CD8-positive, alpha-beta memory T cell (primary cell): ENCODE measurements at places on chromosomes 7 and 10. TPM values are rescaled to one million over a fixed set of nuclear protein-coding genes. Genes with fewer than 3 reads are reported as not detected.

DNA sequence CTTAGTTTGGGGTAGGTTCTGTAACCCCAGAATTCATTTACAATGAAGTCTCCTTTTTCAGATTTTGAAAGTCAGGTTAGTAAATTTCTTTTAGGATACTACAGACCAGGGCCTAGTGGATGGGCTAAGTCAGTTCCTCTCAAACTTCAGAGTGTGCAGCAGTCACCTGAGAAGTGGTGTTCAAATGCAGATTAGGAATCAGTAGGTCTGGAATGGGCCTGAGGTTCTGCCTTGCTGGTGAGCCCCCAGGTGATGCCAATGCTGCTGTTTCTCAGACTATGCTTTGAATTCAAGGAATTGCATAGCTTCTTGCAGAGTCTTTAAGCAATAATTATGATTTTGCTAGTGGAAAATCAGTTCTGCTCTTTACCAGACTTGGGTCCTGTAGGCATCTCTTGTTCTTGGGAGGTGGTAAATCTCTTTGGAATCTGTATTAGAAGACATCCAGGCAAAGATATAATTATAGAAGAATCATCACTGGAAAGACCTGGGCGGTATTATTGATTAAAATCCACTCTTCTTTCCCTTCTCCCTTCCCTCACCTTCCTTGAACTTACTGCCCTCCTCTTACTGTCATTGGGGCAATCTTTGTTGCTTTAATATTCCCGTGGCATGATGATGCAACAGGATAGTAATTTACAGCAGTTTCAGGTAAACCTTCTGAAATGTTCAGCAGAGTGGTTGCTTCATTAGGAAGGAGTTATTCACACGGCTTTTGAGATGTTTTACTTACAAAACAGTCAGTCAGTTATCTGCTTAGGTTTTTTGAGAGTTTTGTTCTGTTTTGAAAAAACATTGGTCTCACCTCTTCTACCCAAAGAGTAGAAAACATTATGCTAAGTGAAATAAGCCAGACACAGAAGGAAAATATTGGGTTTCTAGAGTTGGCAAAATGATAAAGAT lies 87.2 kb downstream of the NRF1 start:
- DNase-seq, result no peak

DNA sequence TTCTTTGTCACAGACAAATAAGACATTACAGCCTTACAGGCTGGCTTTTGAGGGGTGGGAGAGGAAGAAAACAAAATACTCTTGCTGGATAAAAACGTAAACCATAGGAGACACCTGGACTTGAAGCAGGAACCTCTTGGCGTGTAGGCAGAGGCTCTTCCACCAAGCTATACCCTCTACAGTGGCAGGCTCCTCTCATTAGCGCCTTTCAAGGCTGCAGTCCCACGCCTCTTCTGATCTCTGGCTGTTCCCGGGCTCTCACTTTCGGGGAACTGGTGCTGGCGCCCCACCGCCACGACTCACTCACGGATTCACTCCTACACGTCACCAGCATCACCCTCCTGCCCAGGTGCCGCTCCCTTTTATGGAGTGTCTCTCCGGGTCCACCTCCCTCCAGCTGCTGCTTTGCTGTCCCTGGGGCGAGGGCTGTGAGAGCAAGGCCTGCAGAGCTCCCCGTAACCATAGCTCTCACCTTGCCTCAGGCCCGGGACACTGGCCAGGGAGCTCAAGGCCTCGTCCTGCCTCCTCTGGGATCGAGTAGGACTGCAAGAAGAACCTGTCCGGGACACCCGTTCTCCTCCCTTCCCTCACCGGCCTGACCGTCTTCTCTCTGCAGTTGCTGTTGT lies 62.6 kb downstream of the ZNF777 start:
- no peak for DNase-seq

DNA sequence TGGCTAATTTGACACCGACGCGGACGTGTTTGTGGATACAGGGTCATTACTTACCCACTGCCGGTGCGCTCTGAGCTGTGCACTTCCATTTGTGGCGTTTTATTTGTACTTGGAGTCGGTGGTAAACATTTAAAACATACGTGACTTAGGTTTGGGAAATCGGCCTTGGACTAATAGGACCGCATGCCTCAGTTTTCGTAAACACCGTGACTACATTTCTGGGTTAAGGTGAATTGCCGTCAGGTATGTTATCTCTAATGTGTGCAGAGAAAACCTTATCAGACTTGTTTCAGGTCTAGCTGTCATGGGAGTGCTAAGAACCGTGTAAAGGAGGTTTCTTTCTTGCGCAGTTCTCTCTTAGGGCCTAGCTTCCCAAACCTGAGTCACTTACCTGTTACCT lies 51.7 kb upstream of the NCF1 start:
- DNase-seq, result no peak

- no peak for DNase-seq
Measured at GRCh38 chr10:80196950-80197315, 8.4 kb downstream of the ANXA11 start.

GRCh38 chr7:36396150-36396549 lies 6.5 kb downstream of the ANLN start:
- no peak for DNase-seq

DNA sequence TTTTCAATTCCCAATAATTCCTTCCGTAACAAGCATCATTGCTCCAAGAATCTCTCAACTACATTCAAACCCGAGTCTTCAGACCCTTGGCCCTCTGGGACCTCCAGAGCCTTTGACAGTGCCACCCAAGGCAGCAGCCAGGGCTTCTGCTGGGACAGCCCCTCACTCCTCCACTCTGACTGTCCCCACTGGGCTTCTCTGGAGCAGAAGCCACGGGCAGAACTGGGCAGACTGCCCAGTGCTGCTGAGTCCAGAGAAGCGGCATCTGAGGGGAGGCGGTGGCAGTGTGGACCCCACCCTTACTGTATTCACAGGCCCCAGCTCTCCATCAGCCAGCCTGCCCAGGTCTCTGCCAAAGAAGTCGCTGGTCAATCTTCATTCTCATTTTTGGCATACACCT lies 8.8 kb downstream of the CYREN start:
- DNase-seq, result no peak

DNA sequence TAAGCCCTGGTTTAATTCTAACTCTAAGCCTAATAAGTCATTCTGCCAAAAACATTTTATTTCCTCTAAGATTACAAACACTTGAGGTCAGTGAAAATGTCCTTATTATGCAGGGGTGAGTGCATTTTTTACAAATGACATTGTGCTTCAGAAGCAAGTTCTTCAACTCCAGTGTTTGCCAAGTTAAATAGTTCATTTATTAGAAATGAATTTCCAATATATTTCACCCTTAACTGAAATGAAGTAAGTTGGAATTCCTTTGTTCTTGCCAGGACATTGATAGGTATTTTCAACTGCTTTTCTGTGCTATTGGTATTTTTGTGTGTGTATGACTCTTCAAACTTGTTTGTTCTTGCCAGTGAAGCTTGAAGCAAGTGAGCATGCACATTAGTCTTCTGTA lies 89.5 kb upstream of the CCDC6 start:
- no peak for DNase-seq

DNA sequence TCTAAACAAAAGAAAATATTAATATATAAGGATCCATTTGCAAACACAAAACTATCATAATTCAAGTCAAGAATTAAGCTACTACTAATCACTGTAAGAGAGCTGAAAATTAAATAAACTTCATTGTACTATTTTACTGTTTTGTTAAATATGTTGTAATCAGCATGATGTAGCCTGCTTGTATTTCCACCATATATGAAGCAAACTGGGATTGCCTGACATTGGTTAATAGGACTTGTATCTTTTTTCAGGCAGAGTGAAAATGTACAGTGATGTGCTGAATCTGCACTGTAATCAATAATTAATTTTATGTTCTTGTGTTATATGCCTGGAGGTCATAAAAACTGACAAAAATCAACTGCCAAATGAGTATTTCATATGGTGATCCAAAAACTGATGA lies 25.4 kb downstream of the TRDMT1 start:
- no peak for DNase-seq

GRCh38 chr7:143234533-143234875 lies 12.7 kb downstream of the TAS2R40 start:
- no peak for DNase-seq

DNA sequence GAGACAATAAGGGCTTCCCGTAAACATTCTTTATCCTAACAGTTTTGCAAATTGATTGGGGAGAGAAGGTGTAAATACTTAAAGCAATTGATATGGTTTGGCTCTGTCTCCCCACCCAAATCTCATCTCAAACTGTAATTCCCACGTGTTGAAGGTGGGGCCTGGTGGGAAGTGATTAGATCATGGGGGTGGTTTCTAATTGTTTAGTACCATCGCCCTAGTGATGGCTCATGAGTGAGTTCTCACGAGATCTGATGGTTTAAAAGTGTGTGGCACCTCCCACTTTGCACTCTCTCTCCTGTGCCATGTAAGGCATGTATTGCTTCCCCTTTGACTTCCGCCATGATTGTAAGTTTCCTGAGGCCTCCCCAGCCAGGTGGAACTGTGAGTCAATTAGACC lies 22.1 kb upstream of the CAPZA2 start:
- DNase-seq, result no peak

DNA sequence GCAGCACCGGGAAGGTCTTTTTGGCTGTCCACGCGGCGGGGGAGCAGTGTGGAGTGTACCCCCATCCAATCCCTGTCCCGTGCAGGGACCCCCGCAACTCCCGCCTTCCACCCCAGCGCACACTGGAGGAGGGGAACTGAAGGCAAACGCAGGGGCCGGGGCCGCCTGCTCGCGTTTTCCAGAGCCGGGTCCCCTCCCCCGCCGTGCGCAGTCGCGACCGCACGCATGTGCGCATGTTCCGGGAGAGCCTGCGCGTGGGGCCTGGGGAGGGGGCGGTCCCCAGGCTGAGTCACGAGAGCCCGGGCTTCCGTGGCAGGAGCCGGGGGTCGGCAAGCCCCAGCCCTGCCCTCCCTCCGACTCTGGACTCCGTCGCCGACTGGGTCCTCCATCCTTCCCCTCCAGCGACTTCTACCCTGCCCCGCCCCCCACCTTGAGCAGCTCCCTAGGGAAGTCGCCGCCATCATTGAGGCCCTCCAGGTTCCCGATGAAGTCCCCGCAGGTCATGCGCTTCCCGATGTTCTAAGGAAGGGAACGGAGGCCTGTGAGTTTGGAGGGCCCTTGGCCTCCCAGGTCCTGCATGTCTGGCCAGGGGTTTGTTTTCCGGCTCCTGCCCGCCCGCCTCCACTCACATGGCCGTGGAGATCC lies 8.0 kb downstream of the PSD start:
- DNase-seq, result peak; percentile 63

GRCh38 chr10:110848106-110848505 lies 23.6 kb upstream of the PDCD4 start:
- DNase-seq, result no peak

DNA sequence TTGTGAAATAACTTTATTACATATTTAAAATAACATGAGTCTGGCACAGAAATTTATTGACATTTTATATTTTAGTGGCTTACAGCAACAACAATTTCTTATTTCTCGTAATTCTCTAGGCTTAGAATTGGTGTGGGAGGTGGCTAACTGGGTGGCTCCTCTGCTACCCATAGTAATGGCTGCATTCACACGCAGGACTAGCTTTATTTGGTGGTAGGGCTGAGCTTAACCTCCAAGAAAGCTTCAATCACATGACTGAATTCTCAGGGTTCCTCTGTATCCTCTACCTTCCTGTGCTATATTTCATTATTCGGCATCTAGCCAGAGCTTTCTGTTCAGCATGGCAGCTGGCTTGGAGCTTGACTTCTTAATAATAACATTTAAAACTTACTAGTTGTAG lies 138.8 kb downstream of the ZWINT start:
- DNase-seq, result no peak

- no peak for DNase-seq
Measured at GRCh38 chr7:57348646-57349269, 101.2 kb upstream of the ZNF716 start.

DNA sequence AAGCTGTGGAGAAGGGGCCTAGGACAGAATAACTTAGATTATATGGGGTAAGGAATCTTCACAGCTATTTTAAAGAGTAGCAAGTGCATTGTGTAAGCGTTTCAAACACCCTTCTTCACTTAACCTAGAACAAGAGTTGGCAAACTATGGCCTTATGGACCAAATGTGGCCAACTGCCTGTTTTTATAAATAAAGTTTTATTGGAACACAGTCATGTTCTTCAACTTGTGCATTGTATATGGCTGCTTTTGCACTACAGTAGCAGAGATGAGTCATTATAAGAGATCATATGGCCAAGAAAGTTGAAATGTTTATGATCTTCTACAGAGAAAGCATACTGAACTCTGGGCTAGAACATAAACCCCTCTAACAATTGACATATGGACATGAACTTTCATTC lies 187.8 kb downstream of the ETV1 start:
- DNase-seq, result no peak

- DNase-seq, result no peak
Measured at GRCh38 chr10:122671355-122671754, 28.3 kb downstream of the C10orf120 start.

GRCh38 chr10:109778993-109779392 lies 144.3 kb downstream of the XPNPEP1 start:
- DNase-seq, result no peak

DNA sequence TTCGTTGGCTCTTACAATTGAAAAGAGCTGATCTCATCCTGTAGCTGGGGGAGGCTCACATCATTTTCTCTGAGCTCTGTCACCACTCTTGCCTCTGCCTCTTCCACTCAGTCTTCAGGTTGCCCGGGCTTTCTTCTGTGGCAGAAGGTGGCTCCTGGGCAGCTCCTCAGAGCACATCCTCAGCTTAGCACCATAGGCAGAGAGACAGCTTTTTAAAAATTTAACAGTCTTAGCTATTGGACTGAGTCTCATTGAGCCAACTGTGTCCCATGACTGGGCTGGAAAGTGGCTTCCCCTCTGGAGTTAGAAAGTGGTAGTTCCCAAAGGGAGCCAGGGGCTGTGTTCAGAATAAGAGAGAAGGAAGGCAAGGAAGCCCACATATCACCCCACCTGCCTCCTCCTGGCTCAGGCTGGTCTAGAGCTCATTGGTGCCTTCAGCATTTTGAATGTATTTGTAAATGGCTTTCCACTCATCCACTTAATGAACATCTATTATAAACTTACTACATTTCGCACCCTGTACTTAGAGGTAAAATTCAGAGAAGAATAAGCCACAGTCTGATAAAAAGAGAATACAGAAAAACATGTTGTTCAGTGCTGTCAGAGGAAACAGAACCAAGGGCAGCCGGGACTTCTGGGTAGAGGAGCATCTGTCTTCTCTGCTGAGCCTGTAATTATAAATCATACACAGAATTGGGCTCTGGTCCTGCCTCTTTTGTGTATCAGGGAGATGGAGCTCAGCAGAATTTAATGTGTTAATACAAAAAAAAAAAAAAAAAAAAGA lies 119.3 kb downstream of the WDFY4 start:
- no peak for DNase-seq

DNA sequence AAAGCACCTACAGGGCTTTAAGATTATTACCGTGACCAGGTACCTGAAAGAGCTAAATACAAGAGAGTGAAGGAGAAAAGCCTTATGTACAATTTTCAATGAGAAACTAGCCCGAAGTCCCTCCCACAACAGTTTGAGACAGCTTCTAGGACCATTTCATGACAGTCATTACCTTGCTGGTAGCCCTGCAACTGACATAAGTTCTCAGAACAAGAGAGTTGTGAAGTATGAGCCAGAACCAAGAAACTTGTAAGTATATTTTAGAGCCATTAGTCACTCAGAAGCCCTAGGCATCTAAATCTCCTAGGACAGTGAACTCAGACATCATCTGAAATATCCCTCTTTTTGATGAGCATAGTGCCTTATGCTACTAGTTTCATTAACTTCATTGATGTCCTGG lies 792.1 kb downstream of the GRM8 start:
- no peak for DNase-seq

Gene SAP25
- total RNA-seq, result 14.3 TPM

Gene CHST3
- 0.07 TPM for total RNA-seq

Gene ATAD1
- 60.7 TPM for total RNA-seq

Gene EIF4H
- 346 TPM for total RNA-seq

Gene C10orf67
- total RNA-seq, result not detected

Gene BICC1
- total RNA-seq, result not detected

Gene PHYHIPL
- total RNA-seq, result not detected

Gene GALNT17
- total RNA-seq, result not detected
